ENCODE measurements at places on chromosomes 4 and X.

DNA sequence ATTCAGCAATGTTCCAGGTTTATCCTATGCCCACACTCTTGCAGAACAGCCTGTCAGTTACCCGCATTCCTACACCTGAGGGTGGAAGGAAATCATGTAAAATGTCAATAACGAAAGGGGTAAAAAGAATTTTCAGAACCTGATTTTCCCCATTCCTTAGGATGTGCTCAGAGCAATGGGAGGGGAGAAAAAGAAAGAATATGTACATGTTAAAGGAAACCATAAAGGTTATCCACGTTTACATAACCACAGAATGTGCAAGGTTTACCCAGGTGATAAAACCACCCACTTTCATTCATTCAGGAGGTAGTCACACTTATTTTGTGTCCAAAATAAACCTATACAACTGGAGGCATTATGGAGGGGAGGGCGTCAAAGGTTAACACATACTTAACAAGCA, 335.5 kb downstream of the ZNF674 start:
- DNase-seq: no peak

DNA sequence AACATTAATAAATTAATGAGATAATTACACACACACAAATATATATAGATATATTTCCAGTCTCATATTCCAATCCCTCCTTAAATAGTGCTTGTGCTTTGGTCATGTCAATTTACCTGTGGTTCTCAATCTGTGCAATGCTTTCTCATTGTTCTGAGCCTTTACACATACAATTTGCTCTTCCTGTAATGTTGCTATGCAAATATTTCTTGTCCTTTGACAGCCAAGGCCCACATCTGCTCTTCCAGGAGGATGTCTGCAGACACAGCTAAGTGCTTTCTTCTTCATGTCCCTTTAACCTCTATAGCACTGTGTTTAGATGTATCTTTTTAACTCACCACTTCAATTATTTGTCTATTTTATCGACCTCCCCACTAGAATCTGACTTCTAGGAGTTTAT, 67.3 kb upstream of the RAPGEF2 start:
- DNase-seq: no peak

GRCh38 chr4:67366311-67366861, 178.9 kb downstream of the CENPC start:
- DNase-seq: no peak

- DNase-seq: no peak
Observed at GRCh38 chrX:88416002-88416401, 331.0 kb upstream of the CPXCR1 start.

GRCh38 chr4:153207567-153207966, 3.3 kb downstream of the TRIM2 start:
- DNase-seq: no peak

DNA sequence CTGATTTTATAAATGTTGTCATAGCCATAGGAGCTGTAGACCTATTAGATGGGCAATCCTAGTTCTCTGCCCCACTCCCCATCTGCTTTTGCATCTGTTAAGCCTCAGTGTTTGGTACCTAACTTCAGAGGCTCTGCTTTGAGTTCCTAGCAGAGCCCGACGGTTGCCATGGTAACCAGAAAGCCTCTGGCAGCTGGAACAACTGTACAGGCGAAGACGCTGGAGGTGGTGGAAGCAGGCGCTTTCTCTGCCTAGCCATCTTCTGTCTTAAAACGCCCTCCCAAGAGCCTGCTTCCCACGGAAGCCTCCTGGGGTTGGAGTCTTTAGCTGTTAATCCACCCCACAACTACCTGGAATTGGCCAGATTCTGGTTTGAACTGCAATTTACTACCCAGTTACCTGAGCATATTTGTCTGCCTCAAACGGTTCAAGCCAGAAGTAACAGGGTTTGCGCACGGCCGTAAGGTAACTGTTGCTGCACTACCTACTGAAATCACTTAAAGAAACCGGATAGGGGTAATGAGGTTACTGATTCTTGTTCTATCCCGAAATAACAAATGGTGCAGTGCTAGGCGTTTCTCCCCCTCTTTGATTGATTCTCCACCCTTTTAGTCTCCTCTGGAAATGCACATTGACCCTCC, 1.0 kb upstream of the GABRG1 start:
- DNase-seq: no peak

GRCh38 chr4:36343501-36344175, 62.2 kb downstream of the DTHD1 start:
- DNase-seq: no peak

DNA sequence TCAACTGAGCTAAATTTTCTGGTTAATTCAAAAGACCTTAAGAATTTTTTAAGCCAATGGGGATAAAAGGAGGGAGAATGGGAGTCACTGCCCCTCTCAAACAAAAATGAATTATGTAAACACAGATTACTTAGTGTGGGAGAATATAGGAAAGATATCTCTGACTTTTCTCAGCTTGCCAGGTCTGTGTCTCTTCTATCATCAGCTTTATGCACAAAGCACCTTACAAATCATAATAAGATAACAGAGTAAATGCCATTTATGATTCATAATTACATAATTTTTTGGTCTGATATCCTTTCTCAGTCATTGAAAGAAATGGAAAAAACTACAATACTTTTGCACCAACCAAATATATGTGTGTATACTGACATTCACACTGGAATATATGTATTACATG, 604.6 kb upstream of the FAM241A start:
- DNase-seq: no peak

GRCh38 chr4:139208404-139208945, 31.5 kb upstream of the ELF2 start:
- DNase-seq: peak; percentile 45

- peak; percentile 96 for DNase-seq
Observed at GRCh38 chrX:21926527-21927278, 13.8 kb upstream of the SMS start.

- no peak for DNase-seq
Observed at GRCh38 chr4:18318682-18319388, 297.3 kb upstream of the LCORL start.

Data from fibroblast of skin of scalp (primary cell).